ENCODE measurements at places on chromosomes 6 and 20.

DNA sequence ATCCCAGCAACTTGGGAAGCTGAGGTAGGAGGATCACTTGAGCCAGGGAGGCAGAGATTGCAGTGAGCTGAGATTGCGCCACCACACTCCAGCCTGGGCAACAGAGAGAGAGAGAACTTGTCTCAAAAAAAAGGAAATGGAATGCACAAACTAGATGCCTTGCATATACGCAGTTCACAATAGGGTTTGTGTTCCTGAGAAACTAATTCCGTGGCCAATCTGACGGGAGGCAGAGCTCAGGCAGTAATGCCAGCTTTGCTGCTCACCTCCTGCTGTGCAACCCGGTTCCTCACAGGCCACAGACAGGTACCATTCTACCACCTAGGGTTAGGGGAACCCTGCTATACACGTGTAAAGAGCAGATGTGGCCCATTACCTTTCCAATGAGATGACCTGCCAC lies 1.4 kb downstream of the CDK5RAP1 start:
- no peak for DNase-seq

GRCh38 chr6:126060400-126060799 lies 74.1 kb downstream of the TRMT11 start:
- no peak for DNase-seq

- DNase-seq = no peak
Measured at GRCh38 chr6:52900536-52900935, 9.0 kb downstream of the GSTA3 start.

DNA sequence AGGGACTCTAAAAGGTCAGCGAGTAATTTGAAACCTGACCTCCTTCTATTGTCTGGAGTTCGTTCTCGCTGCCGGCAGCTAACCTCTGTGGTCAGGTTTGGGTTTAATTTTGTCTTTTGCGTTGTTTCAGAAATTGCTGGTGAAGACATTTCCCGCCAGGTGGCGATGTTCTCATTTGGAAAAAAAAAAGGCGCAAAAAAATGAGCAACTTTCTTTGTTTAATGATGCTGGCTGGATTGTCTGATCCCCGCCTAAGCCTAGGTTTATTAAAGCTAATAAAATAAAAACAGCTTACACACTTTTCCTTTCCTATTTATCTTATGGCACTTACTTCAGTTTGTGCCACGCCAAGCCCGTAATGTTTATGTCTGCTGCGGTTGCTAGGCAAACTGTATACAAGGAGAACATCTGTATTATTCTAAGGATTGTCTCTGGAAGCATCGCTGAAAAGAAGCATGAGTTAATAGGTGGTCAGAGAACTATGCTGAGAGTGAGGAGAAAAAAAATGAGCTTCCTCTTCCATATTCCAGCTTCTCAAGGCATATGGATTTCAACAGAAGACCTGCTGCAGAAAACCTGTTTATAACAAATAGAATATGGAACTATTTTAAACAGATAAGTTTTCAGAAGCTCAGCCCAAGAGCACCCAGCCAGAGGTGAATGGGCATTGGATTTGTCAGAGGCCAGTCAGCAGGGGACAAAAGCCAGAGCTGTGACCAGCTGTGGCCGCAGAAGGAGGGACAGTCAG lies 205.7 kb downstream of the DOK5 start:
- peak; percentile 38 for DNase-seq

DNA sequence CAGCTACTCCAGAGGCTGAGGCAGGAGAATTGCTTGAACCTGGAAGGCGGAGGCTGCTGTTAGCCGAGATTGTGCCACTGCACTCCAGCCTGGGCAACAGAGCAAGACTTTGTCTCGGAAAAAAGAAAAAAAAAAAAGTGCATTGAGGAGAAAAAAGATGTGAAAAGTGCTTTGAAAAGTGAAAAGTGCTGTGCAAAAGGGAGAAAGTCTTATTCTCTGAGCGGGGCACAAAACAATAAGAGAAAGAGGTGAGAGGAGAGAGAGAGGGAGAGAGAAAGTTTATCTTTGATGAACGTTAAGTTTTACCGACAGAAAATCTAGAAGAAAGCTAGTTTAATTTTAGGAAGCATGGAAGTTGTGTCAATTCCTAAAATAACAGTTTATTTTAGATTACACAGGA lies 3.9 kb upstream of the PACSIN1 start:
- DNase-seq = no peak

DNA sequence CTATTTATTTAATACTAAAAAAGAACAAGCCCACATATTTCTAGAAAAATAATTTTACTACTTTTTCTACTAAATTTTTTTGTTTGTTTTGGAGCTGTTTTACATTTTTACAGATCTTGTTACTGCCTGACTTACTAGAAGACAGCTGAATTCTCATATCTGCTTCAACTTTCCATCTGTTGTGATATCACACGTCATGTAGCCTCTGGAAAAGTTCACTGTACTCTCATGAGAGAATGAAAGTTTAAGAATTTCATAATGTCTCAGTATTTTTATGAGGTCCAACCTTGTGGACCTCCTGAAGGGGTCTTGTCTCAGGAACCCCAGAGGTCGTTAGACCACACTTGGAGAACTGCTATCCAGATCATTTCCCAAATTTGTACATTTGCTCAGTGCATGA lies 81.7 kb upstream of the MTHFD1L start:
- no peak for DNase-seq

DNA sequence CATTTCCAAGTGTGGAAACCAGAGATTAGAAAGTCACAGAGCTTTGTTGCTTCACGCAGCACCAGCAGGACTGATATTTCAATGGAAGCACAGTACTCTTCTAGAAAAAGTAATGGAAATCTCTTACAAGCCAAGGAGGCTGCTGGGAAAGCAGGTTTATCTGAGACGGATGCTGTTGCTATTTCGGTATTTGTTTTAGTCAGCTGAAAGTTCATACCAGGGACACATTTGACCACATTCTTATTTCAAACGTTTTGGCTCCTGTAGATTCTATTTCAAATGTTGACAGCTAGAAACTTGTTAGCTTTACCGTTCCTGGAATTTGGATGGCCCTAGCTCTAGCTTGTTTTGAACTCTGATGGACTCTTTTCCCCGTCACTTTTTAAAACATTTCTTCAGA lies 3.7 kb upstream of the TMEM242 start:
- no peak for DNase-seq

GRCh38 chr20:7926767-7927166 lies 13.5 kb downstream of the HAO1 start:
- peak; percentile 63 for DNase-seq

DNA sequence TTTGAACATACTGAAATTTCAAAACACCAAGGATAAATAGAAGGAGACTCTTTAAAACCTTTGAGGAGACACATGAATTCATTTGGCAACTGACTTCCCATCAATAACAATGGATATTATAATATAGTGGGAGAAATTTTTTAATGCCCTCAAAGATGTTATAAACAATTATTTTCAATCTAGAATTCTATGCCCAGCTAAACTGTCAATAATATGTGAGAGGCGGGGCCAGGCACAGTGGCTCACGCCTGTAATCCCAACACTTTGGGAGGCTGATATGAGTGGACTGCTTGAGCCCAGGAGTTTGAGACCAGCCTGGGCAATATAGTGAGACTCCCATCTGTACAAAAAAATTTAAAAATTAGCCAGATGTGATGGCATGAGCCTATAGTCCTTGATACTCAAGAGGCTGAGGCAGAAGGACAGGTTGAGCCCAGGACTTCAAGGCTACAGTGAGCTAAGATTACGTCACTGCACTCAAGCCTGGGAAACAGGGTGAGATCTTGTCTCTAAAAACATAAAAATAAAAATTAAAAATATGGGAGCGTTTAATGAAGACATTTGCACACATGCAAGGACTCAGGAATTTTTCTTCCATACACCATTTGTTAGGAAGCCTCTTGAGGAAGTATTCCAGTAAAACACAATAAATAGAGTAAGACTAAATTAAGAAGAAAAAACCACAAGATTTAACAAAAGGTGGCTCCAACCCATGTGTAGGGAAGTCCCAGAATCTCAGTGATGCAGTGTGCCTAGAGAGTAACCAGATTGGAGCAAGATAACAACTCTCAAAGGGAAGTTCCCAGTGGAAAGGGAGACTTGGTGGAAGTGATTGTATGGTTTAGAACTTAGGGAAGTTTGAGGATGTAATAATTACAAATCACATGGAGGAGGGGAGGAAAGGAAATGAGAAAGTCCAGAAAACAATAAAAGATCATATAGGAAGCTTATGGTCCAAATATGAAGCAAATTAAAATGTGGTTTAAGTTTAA lies 26.3 kb upstream of the ETV7 start:
- no peak for DNase-seq

DNA sequence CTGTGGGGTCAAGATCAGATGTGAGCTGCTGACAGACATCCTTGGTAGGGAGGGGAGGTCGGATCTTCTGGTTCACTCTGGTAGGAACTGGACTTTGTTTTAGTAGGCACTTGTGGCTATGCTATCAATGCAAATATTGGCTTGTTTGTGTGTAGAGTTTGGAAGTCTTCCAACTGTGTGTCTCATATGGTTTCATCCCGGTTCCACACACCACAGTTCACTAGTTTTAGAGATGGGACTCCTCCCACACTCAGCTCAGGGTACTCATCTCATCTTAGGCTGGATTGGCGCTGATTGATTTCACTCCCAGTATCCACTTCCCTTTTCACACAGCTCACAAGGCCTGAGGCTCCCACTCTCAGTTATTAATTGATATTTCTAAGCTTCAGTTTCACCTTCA lies 161.3 kb downstream of the THBS2 start:
- DNase-seq = no peak

DNA sequence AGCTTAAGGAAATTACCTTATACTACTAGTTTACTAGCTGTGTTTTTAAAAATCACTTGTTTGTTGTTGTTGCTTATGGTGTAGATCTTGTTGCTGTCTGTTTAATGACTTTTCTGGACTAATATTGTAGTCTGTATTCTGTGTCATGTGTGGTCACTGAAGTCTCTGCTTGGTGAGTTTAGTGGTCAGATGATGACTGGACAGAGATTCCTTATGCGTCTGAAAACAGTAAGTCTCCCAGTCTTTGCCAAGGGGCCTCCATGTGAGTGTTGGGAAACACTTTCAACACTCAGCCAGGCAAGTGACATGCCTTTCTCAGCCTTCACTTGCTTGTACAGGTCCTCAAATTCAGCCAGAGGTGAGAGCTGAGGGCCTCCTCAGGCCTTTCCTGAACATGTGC lies 256.9 kb upstream of the RNF24 start:
- no peak for DNase-seq

- DNase-seq = no peak
Measured at GRCh38 chr20:8766868-8767390, 302.0 kb upstream of the PLCB4 start.

- no peak for DNase-seq
Measured at GRCh38 chr6:87341899-87342298, 2.7 kb upstream of the C6orf163 start.

DNA sequence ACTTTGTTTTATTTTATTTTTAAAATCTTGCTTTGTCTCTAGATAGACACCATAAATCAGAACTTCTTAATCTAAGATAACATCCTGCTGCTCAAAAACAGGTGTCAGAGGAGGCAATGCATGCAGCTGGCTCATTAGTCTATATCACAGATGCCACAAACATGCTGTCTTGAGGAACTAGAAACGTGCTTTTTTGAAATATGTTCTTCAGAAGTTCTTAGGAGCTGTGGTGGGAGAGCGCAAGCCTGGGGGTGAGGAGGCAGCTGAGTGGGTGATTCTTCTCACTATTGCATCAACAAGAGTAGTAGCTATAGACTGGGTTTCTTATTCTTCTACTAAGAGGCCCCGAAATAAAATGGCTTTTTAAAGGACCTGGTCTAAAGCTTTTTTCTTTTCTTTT lies 23.4 kb downstream of the IL22RA2 start:
- no peak for DNase-seq

DNA sequence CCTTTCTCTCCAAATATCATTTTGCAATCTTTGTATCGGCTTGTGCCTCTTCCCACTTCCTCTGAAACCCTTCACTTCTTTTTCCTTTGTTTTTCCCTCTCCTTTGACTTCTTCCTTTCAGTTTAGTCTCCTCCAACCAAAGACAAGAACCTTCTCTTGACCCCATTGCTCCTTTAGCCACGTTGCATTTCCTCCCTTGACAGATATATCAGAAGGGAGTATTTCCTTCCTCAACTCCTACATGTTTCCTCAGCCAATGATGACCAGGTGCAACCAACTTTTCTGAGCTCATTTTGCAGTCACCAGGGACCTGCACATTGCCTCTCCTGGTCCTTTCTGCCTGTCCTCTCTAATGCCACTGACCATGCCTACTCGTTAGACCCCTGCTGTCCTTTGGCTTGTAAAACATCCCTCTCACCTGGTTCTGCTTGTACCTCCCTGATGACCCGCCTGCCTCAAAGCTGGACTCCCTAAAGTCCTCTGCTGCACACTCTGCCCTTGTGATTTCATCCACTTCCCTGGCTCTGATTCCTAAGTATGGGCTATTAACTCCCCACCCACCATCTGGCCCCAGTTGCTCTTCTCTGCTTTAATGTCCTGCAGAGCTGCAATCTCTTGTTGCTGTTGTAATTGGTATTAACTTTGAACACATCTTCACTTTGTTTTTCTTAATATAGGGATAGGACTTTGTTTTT lies 27.4 kb downstream of the SLC22A16 start:
- DNase-seq = no peak

DNA sequence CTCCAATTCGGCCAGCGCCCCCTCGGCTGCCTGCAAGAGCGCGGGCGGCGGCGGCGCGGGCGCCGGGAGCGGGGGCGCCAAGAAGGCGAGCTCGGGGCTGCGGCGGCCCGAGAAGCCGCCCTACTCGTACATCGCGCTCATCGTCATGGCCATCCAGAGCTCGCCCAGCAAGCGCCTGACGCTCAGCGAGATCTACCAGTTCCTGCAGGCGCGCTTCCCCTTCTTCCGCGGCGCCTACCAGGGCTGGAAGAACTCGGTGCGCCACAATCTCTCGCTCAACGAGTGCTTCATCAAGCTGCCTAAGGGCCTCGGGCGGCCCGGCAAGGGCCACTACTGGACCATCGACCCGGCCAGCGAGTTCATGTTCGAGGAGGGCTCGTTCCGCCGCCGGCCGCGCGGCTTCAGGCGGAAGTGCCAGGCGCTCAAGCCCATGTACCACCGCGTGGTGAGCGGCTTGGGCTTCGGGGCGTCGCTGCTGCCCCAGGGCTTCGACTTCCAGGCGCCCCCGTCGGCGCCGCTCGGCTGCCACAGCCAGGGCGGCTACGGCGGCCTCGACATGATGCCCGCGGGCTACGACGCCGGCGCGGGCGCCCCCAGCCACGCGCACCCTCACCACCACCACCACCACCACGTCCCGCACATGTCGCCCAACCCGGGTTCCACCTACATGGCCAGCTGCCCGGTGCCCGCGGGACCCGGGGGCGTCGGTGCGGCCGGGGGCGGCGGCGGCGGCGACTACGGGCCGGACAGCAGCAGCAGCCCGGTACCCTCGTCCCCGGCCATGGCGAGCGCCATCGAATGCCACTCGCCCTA lies 963 bp downstream of the FOXF2 start:
- no peak for DNase-seq

GRCh38 chr20:13765868-13766416 lies 18.8 kb downstream of the ESF1 start:
- DNase-seq = no peak

GRCh38 chr6:138736640-138737039 lies 36.9 kb upstream of the CCDC28A start:
- no peak for DNase-seq

DNA sequence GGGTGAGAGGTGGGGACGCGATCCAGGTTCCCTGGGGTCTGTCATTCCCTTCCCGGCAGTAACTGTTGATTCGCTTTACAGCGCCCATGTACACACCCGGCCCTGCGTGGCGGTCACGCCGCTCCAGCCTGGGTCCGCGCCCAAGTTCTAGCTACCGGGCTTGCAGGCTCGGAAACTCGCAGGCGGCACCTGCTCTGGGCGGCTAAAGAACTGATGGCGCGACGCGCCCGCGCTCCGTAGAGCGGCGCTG lies 1.4 kb upstream of the POU3F2 start:
- DNase-seq = no peak

All from SHP77 (cell line).